ENCODE measurements at places on chromosomes 11 and 22.

DNA sequence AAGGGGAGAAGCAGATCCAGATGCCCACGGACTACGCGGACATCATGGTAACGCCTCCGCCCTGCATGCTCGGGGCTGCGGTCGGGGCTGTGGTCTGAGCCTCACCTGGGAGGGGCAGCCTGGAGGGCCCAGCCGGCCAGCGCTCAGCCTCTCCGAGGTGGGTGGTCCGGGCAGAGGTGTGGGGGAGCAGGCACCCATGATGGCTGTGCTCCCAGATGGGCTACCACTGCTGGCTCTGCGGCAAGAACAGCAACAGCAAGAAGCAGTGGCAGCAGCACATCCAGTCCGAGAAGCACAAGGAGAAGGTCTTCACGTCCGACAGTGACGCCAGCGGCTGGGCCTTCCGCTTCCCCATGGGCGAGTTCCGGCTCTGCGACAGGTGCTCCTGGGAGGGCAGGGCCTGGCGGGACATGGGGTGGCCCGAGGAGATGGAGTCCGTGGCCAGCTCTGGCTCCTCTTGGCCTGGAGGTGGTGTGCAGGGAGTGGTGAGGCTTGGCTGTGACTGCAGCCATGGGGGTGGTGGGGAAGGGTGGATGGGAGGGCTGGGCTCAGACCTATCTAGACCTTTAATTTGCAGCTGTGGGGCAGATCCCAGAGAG lies 25.2 kb upstream of the TEF start:
- no peak for DNase-seq

DNA sequence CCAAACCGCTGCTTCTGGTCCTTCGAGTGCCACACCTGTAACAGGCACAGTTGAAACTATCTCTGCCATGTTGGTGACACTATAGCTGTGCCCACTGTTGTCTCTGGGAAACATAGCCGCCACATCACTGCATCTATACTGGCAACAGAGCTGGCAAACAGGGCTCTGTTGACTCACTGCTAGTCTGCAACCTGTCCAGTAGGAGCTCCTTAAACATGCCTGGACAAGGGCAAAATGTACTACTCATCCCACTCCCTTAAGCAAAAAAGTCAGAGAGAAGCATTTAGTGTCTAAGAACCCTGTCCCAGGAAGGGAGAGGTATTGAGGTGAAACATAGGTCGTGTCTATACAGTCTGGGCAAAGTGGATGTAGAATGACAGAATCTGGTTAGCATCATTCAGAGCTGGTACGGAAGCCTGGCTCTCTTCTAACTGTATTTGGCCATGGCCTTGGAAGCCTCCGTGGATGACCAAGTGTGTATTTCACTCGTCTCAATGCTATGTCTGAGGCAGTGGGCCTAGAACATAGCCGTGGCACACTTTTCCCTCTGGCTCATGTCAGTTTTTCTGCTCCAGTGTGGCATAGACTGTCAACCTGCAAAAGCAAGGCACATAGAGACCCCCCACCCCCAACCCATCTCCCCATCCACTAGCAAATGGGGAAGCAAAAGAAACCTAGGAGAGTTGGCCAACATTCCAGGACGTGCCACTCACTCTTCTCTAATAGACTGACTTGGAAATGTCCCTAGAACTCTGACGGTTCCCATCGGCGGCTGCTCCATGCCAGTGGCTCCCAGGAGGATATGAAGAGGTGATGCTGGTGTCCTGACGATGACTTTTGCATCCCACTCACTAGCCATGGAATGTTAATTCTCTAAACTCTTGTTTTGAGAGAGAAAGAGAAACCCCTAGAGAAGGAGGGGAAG lies 21.4 kb upstream of the PISD start:
- no peak for DNase-seq

GRCh38 chr11:93686812-93687211 lies 25.3 kb downstream of the CEP295 start:
- no peak for DNase-seq

GRCh38 chr22:50299785-50300619 lies 7.4 kb downstream of the PLXNB2 start:
- DNase-seq, result no peak

- DNase-seq, result no peak
Measured at GRCh38 chr22:20578192-20578591, 70.8 kb downstream of the MED15 start.

GRCh38 chr11:67700141-67700540 lies 25.7 kb upstream of the ALDH3B2 start:
- DNase-seq, result no peak

DNA sequence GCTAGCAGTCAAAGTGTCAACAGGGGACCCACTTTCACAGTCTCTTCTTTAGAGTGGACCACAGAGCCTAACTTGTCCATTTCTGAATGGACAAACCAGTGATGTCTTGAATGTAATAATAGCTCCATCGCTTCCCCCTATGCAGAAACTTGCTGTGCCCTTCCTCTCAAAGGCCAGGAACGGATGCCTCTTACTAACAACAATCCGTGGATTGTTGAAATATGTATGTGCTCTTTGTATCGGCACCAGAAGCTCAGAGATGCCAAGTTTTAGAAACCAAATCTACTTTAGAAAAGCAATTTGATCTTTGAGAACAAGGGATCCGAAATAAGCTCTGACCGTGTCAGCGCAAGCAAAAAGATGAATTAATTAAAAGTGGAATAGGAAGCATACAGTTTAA lies 259.5 kb upstream of the POU2AF2 start:
- no peak for DNase-seq

Data from inflammatory macrophage treated with lipopolysaccharide for 4 hours (primary cell).